NCI-H1092 (cell line): ENCODE measurements at places on chromosomes 7 and 10.

GRCh38 chr10:86992929-86993328, 24.6 kb downstream of the ADIRF start:
- no peak for DNase-seq

- no peak for DNase-seq
Measured at GRCh38 chr10:114879541-114880158, 58.1 kb downstream of the FHIP2A start.

- DNase-seq: no peak
Measured at GRCh38 chr7:41579961-41580935, 122.6 kb downstream of the INHBA start.

- no peak for DNase-seq
Measured at GRCh38 chr7:52540041-52540440, 495.4 kb upstream of the POM121L12 start.

DNA sequence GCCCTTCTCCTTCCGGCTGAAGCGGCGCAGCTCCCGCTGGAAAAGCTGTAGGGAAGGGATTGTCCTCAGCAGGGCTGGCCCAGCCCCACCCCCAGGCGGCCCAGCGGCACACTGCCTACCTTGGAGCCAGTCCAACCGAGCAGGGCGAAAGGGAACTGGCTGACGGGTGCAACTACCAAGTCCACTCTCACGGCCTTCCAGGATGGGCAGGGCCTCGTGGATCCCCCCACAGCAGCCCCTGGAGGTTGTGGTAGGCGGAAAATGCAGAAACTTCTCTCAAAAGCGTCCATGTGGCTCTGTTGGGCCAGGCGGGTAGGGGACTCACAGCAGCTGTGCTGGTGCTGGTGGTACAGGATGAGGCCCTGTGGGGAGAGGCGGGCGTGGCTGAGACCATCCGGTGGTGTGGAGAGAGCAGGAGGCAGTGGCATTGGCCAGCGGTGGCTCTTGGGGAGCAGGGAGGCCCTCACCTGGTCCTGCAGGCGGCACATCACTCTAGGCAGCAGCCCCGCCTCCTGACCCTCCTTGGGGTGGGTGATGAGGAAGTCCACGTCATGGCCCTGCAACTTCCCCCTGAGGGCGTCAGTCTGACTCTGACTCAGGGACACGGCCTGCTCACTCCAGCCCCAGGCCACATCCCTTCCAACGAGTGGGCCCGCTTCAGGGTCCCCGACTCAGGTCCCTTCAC, 8.4 kb upstream of the PGAM2 start:
- no peak for DNase-seq

- no peak for DNase-seq
Measured at GRCh38 chr7:68334636-68335272, 1263.5 kb upstream of the AUTS2 start.

GRCh38 chr10:109480836-109481235, 442.5 kb downstream of the XPNPEP1 start:
- DNase-seq: no peak

DNA sequence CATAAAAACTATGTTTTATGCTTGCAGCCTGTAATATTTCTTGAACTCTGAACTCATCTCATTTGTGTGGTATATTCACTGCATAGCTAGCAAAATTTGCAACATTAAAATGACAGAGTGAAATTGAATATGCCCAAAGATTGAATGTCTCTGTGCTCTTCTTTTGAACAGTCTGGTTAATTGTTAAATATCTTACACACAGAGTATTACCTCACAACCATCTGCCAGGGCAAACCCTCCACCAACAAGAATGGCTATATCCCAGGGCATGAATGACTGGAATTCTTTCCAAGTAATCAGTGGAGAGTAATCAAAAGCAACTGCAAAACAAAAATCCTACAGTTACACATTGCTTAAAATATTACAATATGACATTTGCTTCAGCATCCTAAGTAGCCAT, 76.9 kb downstream of the SLC13A1 start:
- no peak for DNase-seq

- DNase-seq: no peak
Measured at GRCh38 chr10:116973371-116973905, 31.5 kb downstream of the SHTN1 start.

- no peak for DNase-seq
Measured at GRCh38 chr7:155807065-155807671, 5.1 kb downstream of the SHH start.
